ENCODE measurements at places on chromosomes 5 and 9. TPM values are rescaled to one million over a fixed set of nuclear protein-coding genes. Genes with fewer than 3 reads are reported as not detected.

The DOCK8 gene
- 0.31 TPM for total RNA-seq

The IL4 gene
- not detected for total RNA-seq

The IL5 gene
- not detected for total RNA-seq

The ABLIM3 gene
- total RNA-seq, result 19.6 TPM

The FAM151B gene
- total RNA-seq, result 1.6 TPM

The OMD gene
- not detected for total RNA-seq

The IL3 gene
- not detected for total RNA-seq

The MARCOL gene
- not detected for total RNA-seq

The COL5A1 gene
- 54.8 TPM for total RNA-seq

The SHOC1 gene
- total RNA-seq, result not detected

The FRRS1L gene
- total RNA-seq, result 0.15 TPM

The CMBL gene
- 21.1 TPM for total RNA-seq

The DROSHA gene
- 46.8 TPM for total RNA-seq

The PLAC8L1 gene
- total RNA-seq, result 0.31 TPM

The ZBED3 gene
- total RNA-seq, result 4.7 TPM

The PKD2L2 gene
- 0.12 TPM for total RNA-seq

The IFNK gene
- total RNA-seq, result not detected

The SPINK5 gene
- not detected for total RNA-seq

The LRRC8A gene
- 130 TPM for total RNA-seq

The TLR4 gene
- total RNA-seq, result 0.15 TPM

The DAB2IP gene
- total RNA-seq, result 12.6 TPM

The PLEKHG4B gene
- total RNA-seq, result 1.3 TPM

The KLHL3 gene
- total RNA-seq, result 0.44 TPM

The GRM6 gene
- total RNA-seq, result not detected

The GFI1B gene
- total RNA-seq, result 0.10 TPM

The SYNPO gene
- 21.7 TPM for total RNA-seq

The CARTPT gene
- not detected for total RNA-seq

The ZNF366 gene
- not detected for total RNA-seq

The DRD1 gene
- 0.13 TPM for total RNA-seq

The GHR gene
- total RNA-seq, result 0.03 TPM

The ENG gene
- total RNA-seq, result 0.15 TPM

The PFN3 gene
- total RNA-seq, result not detected

The BARHL1 gene
- not detected for total RNA-seq

The LYRM7 gene
- total RNA-seq, result 3.7 TPM

The DNAH5 gene
- total RNA-seq, result 2.2 TPM

The PHF24 gene
- 0.14 TPM for total RNA-seq

The C6 gene
- not detected for total RNA-seq

The CAST gene
- 170 TPM for total RNA-seq

The CDH10 gene
- total RNA-seq, result 0.14 TPM

The DDX4 gene
- total RNA-seq, result not detected

The FBP2 gene
- 0.06 TPM for total RNA-seq

The PCDHB11 gene
- total RNA-seq, result 0.08 TPM

The LRRC26 gene
- total RNA-seq, result 1.5 TPM

The UGT3A2 gene
- total RNA-seq, result not detected

The CLK4 gene
- total RNA-seq, result 7.4 TPM

The SAXO1 gene
- total RNA-seq, result not detected

The AHRR gene
- total RNA-seq, result 3.9 TPM

The CBY3 gene
- not detected for total RNA-seq

The IRF1 gene
- total RNA-seq, result 28.1 TPM

The HTR1A gene
- not detected for total RNA-seq

The NIPAL4 gene
- 10.9 TPM for total RNA-seq

The MAP1B gene
- 59.4 TPM for total RNA-seq

The PCDHA9 gene
- total RNA-seq, result not detected

The CLIC3 gene
- 2.3 TPM for total RNA-seq

The MRPS30 gene
- 36.8 TPM for total RNA-seq
